Hematopoietic multipotent progenitor cell treated with erythropoietin and hydrocortisone succinate and interleukin-3 and kit ligand, for 17 days (in vitro differentiated cells): ENCODE measurements at places on chromosomes 4 and X.

DNA sequence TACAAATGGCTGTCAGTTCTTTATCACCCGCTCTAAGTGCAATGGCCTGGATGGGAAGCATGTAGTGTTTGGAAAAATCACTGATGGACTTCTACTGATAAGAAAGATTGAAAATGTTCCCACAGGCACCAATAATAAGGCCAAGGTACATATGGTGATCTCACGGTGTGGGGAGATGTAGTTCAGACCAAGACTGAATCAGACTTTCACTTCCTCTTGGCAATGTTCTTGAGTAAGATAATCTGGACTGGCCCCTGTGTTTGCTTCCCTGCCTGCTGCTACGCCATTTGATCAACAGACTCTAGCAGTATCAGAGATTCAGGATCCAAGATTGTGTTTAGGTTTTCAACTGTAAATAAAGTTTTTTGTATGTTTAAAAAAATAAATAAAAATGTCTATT is 682.2 kb upstream of the AMOT start:
- no peak for DNase-seq

DNA sequence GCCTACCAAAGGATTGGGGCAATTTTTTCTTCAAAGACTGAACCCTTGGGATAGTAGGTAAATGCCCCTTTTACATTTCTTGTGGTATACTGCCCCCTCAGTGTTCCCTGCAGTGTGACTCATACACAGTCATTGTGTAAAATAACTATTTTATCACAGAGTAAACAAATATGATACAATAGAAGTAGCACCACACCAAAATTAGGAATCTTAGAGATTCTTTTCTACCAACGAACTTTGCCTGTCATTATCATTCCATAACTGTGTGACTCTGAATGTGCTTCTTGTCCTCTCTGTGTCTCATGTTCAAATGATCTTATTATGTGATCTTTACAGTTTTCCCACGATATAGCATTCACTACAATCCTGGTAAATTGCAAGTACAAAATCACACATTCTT is 517.0 kb downstream of the ZIC3 start:
- no peak for DNase-seq

- no peak for DNase-seq
These were observed 1389.4 kb downstream of the C4orf33 start for GRCh38 chr4:130485371-130485770.

GRCh38 chrX:630612-631496 is at the start of gene SHOX:
Gene SHOX, plus strand, starts transcription at chrX:630791. Its CDS starts 107 bp downstream, at chrX:630898.
- no peak for DNase-seq

- no peak for DNase-seq
These were observed 72.3 kb downstream of the PAK3 start for GRCh38 chrX:111168314-111168713.

DNA sequence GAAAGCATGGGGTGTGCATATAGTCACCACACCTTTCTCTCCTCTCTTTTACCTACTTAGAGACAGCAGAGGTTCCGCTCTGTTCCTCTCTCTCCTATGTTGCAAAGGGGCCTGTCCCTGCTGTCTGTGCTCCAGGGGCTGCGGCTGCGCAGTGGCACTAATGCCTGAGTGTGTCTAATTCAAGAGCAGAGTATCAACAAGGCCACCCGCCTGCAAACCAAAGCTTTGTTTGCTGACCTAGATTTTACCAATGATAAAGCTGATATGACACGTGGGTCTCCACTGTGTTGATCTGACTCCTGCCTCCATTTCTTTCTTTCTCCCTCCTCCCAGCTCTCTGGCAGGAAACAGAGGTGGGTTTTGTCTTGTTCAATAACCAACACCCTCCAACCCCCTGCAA is 74.9 kb downstream of the NSG1 start:
- DNase-seq, result no peak

DNA sequence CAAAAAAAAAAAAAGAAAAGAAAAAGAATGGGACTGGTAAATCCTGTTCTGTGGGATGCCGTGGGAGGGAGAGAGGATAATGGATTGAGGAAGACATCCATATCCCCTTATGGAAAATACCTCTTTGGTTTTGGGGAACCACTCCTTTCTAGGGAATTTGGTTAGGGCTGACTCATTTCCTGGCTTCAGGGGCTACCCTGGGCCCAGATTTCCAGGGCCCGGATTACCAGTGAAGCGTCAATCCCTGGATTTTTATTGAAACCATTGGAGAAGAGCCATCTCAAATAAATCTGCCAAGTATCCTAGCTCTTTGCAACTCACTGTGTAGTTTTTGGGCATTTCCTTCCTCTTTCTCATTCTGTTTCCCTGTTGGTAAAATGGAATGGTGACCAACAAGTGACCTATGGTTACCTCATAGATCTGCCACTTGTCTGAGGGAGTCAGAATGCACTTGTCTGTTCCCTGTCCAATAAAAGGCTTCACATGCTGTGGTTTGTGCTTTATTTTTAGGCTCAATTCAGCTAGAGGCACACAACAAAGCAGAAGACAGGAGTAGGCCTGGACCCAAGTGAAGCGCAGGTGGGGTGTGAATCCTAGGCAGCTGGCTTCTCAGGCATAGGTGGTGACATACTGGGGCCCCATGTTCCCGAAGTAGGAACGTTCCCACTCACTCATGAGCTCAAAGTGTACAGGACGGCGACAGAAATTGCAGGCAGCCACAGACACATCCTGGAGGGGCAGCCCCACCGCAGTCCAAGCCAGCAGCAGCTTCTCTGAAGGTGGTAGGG is 8.6 kb downstream of the APEX2 start:
- DNase-seq, result no peak

DNA sequence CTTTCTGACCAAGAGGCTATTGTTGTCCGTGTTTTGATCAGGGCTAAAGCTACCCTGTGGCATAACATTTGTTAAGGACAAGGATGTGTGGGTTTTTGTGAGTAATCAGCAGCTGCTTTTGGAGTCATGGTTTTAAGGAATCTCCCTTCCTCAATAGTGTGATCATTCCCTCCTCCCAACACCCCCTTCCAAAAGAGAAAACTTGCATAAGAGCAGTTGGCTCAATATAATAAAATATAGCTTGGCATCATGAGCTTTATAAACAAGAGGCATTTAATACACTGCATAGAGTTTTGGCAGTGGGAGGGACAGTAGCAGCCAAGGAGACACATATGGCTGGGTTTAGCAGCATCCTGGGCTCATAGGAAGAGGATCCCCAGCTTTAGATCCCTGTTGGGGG is 84.7 kb downstream of the NHS start:
- no peak for DNase-seq

GRCh38 chr4:155342142-155342541 is 34.6 kb downstream of the MAP9 start:
- no peak for DNase-seq

DNA sequence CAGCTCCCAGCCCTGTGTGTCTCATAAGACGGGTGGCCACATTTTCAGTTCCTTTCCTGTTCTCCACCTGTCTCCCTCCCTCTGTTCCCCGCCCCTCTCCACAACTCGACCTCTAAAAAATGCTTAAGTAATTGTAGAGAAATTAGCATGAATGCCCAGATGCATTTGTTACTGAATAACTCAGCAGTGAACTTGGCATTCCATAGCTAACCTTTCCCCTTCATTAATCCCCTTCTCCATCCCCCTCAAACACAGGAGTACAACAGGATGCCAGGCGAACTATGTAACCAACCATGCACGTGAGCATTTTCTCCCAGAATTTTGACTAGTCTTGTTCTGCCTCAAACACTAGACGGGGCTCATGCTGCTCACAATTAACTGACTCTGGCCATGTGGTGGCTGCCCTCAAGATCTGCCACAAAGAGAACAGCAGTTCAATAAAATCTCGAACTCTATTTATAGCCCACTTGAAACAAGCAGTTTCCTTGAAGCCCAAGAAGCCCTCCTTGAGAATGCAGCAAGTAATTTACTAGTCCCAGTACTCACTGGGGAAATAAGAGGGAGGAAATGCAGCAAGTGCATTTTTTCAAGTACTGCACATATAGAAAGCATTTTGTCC is 351.2 kb downstream of the ARHGAP24 start:
- DNase-seq, result no peak

- DNase-seq, result peak; percentile 43
These were observed 2.4 kb upstream of the STIM2 start for GRCh38 chr4:26858035-26858918.

DNA sequence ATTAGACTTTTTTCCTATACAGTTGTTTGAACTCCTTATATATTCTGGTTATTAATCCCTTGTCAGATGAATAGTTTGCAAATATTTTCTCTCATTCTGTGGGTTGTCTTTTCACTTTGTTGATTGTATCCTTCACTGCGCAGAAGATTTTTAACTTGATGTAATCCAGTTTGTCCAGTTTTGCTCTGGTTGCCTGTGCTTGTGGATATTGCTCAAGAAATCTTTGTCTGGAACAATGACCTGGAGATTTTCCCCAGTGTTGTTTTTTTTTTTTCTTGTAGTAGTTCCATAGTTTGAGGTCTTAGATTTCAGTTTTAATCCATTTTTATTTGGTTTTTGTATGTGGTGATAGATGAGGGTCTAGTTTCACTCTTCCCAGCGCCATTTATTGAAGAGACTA is 289.8 kb upstream of the SPOCK3 start:
- DNase-seq, result no peak

- no peak for DNase-seq
These were observed 14.7 kb upstream of the USP53 start for GRCh38 chr4:119197772-119198212.

- no peak for DNase-seq
These were observed 79.4 kb upstream of the PITX2 start for GRCh38 chr4:110702326-110702725.

DNA sequence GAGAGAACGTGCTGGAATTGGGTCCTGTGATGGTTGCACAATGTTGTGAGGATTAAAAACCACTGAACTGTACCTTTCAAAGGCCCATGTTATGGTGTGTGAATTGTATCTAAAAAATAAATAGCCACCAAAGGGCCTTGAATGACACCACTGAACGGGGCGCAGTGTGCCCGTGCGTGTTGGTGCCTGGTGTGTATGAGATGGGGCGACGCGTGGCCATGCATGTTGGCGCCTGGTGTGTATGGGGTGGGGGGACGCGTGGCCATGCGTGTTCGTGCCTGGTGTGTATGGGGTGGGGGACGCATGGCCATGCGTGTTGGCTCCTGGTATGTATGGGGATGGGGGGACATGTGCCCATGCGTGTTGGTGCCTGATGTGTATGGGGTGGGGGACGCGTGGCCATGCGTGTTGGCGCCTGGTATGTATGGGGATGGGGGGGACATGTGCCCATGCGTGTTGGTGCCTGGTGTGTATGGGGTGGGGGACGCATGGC is 66.6 kb upstream of the HELT start:
- DNase-seq, result no peak

DNA sequence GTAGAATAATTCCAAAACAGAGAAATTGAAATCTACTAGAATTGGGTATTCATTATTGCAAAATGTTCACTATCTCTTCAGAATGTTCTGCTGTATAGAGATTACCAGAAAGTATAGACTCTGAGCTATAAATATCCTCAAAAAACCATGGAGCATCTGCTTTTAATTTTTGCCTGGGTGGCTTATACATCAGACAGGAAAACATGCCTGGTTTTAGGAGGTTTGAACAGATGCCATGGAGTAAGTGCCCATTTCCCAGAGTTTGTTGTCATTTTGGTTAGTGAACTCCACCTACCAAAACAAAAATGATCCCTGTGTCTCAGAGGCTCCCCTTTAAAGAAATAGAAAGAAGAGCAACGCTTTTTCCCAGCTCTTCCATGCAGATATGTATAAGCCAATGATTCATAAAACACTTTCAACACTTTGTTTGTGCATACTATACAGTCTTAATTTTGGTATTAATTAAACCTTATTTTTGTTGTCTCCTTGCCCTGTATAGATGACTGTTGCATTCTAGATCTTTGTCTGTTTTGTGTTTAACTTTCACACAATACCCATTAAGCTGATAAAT is 68.7 kb downstream of the MEPE start:
- no peak for DNase-seq

GRCh38 chr4:16585053-16585452 is 313.4 kb downstream of the LDB2 start:
- no peak for DNase-seq

- no peak for DNase-seq
These were observed 15.4 kb upstream of the NDUFC1 start for GRCh38 chr4:139317635-139318034.

- peak; percentile 15 for DNase-seq
These were observed 2.5 kb upstream of the HTRA3 start for GRCh38 chr4:8267077-8267476.

DNA sequence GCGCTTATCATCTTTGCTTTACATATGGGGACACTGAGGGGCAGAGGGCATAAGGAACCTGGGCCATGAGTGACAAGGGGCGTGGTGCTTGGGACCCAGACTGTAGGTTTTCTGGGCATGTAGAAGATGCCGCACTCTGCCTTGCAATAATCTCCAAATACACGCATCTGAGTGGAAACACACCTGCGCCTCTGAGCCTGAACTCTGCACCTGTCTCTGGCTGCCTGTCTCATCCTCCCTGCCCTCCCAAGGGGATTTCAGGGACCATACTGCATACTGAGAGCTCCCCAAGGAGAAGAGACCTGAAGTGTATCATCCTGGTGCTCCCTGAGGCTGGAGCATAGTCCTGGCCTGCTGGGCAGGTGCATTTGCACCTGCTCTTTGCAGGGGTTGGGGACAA is 34.7 kb upstream of the ASMTL start:
- no peak for DNase-seq

DNA sequence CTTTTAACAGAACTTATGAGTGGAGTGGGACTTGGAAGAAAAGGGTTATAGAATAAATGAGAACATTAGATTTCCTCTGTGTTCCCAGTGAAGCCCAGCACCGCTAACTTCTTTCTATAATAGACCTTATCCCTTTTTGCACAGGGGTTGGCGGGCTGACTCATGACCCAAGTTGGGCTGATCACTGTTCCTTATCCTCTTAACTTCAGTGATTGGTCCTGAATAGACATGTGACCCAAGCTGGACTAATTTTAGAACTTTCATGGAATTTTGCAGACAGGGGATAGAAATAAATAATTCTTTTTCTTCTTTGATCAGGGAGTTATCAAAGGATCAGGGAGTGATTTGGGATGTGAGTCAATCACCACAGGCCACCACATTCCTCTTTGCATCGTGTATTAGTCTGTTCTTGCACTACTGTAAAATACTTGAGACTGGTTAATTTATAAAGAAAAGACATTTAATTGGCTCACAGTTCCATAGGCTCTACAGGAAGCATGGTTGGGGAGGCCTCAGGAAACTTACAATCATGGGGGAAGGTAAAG is 75.9 kb downstream of the UCHL1 start:
- no peak for DNase-seq

DNA sequence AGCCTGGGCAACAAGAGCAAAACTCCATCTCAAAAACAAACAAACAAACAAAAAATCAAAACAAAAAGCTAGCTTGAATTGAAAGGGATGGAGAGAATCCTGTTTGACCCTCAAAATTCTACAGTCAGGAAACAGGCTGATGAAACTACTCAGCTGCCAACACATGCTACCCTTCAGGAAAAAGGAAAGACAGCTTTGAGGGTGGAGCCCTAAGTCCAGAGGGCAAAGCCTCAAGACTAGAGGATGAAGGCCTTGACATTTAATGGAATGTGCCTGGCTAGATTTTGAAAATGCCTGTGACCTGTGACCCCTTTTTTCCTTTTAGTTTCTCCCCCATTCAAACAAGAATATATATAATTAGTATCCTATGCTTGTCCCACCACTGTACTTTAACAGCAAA is 27.1 kb downstream of the MORC4 start:
- DNase-seq, result no peak
